Left renal cortex interstitium (tissue), 4 donors: ENCODE measurements at places on chromosomes 4 and X. TPM values are rescaled to one million over a fixed set of nuclear protein-coding genes. Genes with fewer than 3 reads are reported as not detected.

GRCh38 chrX:143757375-143757774, 36.8 kb upstream of the SPANXN2 start:
- no peak for DNase-seq

DNA sequence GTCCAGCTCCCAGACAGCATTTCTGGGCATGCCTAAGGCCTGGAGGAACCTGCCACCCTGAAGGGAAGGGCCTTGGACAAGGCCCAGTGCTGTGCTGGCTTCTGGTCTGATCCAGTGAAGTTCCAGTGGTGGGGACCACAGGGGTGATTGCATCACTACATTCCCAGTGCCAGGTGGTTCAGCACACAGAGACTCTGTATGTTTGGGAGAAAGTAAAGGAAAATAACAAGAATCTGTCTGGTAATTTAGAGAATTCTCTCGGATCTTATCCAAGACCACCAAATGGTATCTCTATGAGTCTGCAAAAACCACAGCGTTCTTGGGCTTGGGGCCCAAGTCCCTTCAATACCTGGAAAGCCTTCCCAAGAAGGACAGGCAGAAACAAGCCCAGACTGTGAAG, 131.8 kb upstream of the MAD2L1 start:
- DNase-seq: no peak

DNA sequence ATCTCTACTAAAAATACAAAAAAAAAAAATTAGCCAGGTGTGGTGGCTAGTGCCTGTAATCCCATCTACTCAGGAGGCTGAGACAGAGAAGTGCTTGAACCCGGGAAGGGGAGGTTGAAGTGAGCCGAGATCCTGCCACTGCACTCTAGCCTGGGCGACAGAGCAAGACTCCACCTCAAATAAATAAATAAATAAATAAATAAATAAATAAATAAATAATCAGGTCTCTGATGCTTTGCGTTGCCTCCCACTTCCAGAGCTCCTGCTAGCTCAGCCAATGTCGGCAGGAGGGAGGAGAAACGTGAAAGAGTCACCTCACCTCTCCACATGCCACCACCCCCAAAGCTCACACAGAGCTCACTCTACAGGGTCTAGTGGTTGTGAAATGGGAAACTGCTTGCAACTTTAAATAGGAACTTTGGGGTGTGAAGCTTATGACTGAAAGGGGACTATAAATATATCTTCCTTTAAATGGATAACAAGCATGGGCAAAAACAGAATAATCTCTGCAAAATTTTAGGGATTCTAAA, 7.9 kb downstream of the SMIM31 start:
- no peak for DNase-seq

CENPVL3 gene
- 1.2 TPM for polyA plus RNA-seq

GRCh38 chr4:77827343-77827742, 8.2 kb upstream of the CNOT6L start:
- no peak for DNase-seq

GRCh38 chrX:623599-624315, 6.8 kb upstream of the SHOX start:
- no peak for DNase-seq

GRCh38 chr4:169251291-169252235, 19.2 kb downstream of the SH3RF1 start:
- no peak for DNase-seq

GRCh38 chr4:152273343-152273742, 262.5 kb downstream of the FBXW7 start:
- DNase-seq: no peak

- DNase-seq: no peak
Measured at GRCh38 chr4:176593943-176594342, 198.8 kb downstream of the VEGFC start.
